GM13976 (cell line): ENCODE measurements at places on chromosomes 5 and 9.

GRCh38 chr5:157460921-157461792 lies 1.1 kb downstream of the NIPAL4 start:
- DNase-seq = no peak

- DNase-seq = no peak
These were observed 48.6 kb downstream of the FOXI1 start for GRCh38 chr5:170154297-170154696.

- DNase-seq = no peak
These were observed 23.4 kb downstream of the PHF2 start for GRCh38 chr9:93599571-93600403.

DNA sequence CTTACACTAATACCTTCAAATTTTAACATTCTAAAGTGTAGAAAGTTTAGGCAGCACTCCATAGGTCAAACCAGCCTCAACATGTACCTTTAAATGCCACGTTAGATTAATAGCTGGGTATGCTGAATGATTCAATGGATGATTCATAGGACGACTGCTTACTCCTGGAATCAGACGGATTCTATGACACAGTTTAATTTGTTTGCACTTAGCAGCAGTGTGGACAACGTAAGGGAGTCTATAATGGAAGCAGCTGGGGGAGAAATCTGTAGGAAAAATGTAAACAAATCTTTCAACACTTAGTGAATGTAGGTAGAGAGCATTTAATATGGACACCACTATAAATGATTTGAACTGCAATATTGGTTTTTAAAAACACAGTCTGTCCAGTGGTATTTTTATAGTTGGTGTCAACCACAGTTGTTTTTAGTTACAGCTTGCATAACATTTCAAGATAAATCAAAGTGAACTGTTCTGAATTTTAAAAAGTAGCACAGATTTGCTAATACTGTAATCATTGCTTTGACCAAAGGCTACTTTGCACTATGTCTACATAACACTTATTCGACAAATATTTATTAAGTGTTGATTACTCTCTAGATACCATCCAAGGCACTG lies 701.5 kb upstream of the MEF2C start:
- no peak for DNase-seq

GRCh38 chr9:127492616-127493015 lies 41.3 kb downstream of the LRSAM1 start:
- no peak for DNase-seq

- DNase-seq = no peak
These were observed 248.0 kb downstream of the ADAMTSL1 start for GRCh38 chr9:18721995-18722310.

GRCh38 chr5:29114331-29114768 lies 2076.0 kb upstream of the CDH9 start:
- no peak for DNase-seq

DNA sequence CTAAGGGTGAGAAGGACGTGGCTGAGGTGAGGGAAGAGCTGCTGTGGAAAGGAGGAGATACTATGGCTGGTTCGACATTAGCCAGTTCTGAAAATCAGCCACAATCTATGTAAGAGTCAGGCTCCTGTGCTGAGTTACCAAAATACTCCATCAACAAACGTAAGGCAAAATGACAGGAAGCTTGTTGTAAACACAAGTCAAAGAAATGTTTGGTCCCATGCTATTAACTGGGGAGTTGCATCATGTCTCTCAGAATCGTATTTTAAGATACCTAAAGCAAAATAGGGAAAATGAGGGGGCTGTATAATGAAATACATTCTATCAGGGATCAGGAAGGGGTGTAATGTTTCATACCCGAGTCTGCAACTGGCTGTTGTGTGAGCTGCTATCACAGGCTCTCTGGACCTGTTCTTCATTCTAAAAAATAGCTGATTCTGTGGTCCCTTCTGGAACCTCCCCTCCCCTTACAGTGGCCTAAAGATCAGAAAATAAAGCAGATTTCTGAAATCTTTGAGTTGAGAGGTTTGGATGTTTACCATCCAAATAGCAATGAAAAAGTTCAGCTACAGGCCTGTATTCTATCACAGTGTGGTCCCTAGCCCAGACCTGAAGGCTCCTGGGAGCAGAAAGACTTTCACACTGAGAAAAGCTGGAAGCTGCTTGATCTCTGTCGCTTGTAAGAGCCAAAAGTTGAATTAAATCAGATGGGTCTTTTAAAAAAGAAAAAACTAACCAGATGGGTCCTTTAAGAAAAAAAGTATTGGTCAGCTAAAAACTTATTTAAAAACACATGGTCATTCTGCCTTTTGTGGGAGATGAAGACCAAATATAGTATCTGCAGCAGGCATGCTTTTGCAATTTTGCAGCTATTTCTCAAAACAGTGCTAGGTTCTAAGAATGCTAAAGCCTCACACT lies 97.8 kb upstream of the SMC5 start:
- DNase-seq = no peak

GRCh38 chr9:116312221-116312620 lies 158.6 kb downstream of the PAPPA start:
- no peak for DNase-seq

DNA sequence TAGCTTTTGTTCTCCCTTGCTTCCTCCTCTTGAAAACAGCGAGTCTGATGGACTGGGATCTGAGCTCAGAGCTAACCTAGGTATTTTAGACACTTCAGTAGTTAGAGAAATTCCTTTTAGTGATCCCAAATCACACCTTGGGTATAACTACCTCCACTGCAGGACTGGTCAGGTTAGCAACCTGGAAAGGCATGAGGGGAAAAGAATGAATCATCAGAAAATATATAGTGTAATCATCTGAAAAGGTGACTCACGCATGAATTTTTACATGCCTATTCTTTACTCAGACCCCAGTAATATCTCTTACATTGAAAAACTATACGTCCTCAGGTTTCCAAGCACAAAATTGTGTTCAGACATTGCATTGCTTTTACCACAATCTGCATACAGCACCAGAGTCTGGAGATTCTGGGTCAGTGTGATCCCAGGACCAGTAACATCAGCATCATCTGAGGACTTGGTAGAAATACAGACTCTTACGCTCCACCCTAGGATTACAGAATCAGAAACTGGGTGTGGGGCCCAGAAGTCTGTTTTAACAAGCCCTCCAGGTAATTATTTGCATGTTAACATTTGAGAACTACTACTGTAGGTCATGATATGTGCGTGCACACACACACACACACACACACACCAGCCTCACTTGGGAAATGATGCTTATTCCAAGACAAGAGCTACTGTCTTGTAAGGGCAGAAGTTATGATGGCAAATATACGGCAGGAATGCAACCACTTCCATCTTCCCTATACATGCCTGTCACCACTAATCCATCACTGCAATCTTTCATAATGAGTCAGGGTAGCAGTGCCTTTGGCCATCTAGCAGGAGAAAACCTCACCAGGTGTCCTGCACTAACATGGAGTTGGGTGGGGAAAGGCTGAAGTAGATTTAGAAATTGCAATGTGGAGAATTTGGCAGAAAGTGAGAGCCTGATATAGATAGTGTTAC lies 271.6 kb upstream of the MAP3K1 start:
- DNase-seq = no peak

DNA sequence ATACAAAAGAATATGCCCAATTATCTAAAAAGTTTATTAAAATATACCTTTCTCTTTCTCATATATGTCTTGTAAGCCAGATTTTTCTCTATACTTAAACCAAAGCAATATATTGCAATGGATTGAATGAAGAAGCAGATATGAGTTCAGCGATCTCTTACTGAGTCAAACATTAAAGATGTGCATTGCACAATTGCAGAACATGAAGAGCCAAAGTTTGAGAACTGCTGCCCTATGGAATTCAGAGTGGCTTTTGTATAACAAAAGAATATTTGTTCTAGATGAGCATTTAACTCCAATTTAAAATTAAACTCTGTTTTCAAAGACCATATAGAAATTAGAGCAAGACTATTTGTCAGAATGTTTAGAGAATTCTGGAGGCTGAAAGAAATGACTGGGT lies 519.0 kb upstream of the DAB2 start:
- DNase-seq = no peak

- DNase-seq = no peak
These were observed 933.8 kb upstream of the DMAC1 start for GRCh38 chr9:8733131-8733954.

GRCh38 chr5:95393279-95393678 lies 2.1 kb downstream of the FAM81B start:
- no peak for DNase-seq

- no peak for DNase-seq
These were observed 178.9 kb downstream of the SH3GL2 start for GRCh38 chr9:17757816-17758215.

- no peak for DNase-seq
These were observed 53.7 kb upstream of the BOD1 start for GRCh38 chr5:173670130-173670651.

DNA sequence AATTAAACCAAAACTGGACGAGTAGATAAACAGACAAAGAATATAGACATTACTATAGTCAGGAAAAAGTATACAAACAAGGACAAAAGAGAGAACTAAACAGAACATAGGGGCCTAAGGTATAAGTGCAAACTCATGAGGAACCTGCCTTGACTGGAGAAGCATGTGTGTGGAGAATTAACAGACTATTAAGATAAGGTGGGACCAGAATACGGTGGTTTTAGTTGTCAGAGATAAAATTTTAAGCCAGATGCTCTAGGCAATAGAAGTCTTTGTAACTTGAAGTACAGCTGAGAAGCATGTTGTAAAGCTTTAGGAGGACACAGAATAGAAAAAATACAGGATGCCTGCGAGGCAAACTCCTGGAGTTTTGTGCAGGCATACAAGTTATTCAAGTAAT lies 707.1 kb downstream of the PTPRD start:
- DNase-seq = no peak

DNA sequence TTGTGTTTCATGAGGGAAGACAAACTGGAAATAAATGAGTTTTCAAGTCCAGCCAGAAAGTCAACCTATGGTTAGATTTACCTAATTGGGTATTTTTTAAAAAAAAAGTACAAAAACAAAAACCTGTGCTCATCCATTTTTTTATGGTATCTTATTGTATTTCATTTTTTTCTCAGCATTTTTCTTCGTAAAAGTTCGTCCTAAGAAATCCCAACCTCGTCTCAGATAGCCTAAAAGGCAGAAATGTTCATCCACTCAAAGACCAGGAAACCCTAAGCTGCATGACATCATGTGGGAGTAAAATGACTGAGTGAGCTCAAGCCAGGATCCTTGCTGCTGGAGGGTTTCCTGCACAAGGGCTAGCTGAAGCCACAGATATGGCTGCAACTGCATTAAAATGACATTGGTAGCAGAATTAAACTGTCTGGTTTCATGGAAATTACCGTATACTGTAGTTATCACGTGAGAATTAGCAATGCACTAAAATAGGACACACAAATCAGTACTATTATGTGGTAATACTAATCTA lies 70.4 kb downstream of the NFIB start:
- no peak for DNase-seq

DNA sequence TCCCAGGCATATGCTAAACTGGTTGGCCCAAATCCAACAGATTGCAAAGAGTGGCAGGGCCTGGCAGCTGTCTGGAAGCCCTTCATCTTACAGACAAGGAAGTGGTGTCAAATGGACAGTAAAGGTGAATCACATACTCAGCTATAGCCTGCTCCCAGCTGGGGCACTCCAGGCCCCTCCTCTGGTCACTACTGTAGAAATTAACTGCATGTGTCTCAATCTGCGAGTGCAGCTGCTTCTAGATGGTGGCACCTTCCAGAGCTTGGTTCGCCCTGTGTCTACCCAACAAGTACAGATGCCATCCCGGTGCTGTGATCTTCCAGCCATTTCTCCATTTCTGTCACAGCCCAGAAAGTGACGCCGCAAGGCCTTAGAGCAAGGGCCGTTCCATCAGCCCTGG lies 50.2 kb downstream of the OTULIN start:
- DNase-seq = no peak

- no peak for DNase-seq
These were observed 4.4 kb downstream of the SLC22A4 start for GRCh38 chr5:132298298-132299212.

DNA sequence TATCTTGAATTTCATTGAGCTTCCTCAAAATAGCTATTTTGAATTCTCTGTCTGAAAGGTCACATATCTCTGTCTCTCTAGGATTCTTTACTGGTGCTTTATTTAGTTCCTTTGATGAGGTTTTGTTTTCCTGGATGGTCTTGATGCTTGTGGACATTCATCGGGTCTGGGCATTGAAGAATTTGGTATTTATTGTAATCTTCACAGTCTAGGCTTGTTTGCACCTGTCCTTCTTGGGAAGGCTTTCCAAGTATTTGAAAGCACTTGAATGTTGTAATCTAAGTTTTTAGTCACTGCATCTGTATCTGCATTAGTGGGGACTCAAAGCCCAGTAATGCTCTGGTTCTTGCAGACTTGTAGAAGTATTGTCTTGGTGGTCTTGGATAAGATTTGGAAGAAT lies 47.8 kb downstream of the SMIM15 start:
- DNase-seq = no peak

- DNase-seq = no peak
These were observed 18.0 kb upstream of the LHX3 start for GRCh38 chr9:136222906-136223285.

DNA sequence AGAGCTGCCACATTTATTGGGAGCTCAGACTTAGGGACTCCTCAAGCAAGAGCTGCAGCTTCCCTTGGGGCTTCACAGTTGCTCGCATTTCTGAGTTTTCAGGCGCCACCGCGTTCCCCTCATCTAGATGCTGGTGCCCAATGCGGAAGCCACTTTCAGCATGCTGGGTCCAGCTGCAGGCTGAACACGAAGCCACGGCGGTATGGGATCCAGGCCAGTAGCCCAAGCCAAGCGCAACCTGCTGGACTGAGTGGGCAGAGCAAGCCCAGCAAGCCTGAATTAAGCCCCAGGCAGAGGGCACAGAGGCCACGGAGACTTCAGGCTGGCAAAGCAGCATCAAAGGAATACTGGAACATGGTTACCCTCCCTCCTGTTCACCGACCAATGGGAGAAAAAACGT lies 391.5 kb downstream of the HTR1A start:
- DNase-seq = no peak

DNA sequence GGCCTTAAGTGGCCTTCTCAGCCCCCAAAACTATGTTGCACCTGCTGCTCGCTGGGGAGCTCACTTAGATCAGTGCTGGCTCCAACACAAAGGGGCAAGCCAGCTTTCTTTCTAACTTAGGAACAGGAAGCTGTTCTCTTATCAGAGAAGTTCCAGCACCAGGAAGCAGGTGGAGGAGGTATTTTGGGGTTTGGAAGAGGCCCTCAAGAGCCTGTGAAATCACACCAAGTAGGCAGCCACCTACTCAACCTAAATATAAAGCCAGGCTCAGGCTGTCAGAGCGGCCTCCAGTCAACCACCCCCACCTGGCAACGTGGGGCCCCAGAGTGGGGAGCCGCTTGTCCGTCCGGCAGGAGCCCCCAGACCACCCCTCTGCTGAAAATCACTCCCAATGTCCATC lies 152.8 kb downstream of the OLFM1 start:
- DNase-seq = no peak

DNA sequence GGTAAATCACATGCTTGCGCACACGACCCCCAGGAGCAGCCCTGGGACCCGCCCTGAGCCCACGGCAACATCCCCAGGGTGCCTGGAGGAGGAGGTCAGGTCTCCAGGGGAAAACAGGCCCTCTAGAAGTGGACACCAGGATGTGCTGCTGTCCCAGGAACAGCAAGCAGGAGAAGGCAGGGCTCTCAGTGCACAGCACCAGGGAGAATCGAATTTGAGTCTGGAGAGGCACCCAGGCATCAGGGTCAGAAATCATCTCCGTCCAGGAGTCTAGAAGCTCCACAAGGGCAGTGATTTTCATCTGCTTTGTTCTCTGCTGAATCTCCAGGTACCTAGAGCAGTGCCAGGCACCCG lies 93.6 kb downstream of the PAX5 start:
- DNase-seq = no peak

GRCh38 chr5:136396886-136397285 lies 31.5 kb upstream of the TRPC7 start:
- no peak for DNase-seq

GRCh38 chr5:15796557-15796956 lies 296.6 kb downstream of the FBXL7 start:
- no peak for DNase-seq
